ENCODE measurements at places on chromosomes 11 and 22.
A peak's percentile ranks its signal among the peaks of the same experiment; 100 is the strongest.

DNA sequence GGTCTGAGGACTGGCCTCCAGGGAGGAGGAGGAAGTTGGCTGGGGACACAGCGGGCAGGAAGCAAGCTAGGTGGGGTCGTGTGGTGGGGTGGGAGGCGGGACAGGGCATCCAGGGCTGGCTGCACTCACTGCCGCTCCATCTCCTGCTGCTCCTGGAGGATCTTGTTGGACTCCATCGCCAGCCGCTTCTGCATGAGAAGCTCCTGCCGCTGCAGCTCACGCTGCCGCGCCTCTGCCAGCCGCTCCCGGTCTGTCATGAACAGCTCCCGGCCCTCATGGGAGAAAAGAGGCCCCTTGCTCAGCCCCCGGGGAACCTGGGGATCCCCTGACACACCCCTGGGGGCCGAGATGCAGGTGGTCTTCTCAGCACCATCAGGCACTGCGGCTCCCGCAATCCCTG, 21.6 kb downstream of the USH1C start:
- no peak for DNase-seq

GRCh38 chr11:104609311-104610085, 288.8 kb downstream of the CASP12 start:
- DNase-seq = peak; percentile 20

DNA sequence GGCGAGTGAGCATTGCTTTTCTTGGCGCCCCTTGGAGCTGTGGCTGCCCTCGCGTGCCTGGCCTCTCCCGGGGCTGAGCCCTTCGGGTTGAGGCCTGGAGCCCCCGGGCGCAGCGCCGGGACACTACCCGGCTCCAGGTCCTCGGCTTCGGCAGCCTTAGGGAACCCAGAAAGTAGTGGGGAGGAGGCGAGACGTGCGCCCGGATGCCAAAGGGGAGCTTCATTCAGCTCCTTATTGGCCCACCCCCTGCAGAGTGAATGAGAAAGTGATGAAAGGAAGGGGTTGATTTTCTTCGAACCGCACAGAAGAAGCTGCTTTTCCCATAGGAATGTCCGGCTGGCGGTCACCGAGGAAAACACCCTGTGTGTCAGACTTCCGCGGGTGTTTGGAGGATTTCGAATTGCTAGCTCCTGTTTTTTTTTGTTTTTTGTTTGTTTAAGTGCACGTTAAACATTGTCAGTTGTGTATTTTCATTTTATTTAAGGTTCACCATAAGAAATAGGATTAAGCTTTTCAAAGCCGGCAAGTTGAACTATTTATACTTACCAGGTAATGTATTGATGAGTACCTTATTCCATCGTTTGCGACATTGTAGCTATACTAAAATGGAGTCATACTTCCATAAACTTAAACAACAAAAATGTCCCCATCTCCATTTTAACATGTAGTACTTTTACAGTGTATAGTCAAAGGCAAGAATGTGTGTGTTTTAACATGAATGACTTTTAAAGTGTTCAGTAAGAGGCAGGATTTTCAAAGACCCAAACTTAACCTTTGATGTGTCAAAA, 841 bp upstream of the EIF4G2 start:
- no peak for DNase-seq

GRCh38 chr22:20803696-20804324, 29.9 kb downstream of the SERPIND1 start:
- DNase-seq = no peak

DNA sequence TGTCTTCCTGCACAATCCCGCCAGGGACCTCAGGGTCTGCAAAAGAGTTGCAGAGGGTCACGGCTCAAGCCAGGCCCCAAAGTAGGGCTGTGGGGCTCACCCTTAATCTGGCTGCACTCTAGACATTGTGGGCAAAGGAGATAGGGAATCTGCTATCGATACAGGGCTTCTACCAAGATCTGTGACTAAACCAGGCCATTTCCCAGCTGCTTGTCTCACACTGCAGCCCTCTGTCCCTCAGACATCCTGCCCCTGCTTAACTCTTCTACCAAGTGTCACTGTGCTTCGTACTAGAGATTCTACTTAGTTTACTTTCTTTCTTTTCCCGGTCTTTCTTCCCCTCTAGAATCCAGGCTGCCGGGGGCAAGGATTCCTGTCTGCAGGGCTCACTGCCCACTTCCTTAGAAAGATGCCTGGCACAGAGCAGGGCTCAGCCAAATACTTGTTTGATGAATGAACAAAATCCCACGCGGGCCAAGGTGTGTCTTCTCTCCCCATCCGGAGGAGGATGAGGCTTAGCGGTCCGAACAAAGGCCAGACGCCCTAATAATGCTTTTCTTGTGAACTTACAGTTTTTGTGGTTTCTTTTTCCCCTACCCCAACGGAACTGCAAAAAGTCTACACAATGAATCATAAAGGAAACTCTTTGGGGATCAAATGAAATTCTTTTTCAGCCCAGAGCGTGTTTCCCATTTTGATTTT, 61.3 kb upstream of the ANO1 start:
- no peak for DNase-seq

GRCh38 chr22:20438678-20439492, 1.3 kb upstream of the SCARF2 start:
- DNase-seq = no peak

DNA sequence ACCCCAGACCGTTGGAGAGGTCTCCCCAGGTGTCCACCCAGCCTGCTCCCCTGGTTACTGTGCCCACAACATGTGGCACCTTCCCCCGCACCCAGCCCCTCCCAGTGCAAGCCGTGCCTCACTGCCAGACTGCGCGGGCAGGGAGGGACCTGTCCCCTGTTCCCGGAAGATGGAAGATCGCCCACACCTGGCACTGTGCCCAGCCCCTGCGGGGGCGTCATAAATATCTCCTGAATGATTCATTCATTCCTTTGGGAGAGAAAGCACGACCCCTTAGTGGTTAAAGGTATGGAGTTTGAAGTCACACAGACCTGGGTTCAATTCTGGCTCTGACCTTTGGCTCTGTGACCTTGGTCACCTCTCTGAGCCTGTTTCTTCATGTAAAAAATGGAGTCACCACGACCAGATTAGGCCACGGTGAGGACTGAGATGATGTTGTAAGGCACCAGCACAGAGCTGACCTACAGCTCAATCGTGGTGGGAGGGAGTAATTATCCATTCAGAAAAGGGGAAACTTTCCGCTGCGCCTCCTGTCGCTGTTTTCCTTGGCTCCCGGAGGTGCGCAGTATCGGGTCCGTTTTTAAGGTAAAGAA, 497 bp upstream of the SYT12 start:
- no peak for DNase-seq

DNA sequence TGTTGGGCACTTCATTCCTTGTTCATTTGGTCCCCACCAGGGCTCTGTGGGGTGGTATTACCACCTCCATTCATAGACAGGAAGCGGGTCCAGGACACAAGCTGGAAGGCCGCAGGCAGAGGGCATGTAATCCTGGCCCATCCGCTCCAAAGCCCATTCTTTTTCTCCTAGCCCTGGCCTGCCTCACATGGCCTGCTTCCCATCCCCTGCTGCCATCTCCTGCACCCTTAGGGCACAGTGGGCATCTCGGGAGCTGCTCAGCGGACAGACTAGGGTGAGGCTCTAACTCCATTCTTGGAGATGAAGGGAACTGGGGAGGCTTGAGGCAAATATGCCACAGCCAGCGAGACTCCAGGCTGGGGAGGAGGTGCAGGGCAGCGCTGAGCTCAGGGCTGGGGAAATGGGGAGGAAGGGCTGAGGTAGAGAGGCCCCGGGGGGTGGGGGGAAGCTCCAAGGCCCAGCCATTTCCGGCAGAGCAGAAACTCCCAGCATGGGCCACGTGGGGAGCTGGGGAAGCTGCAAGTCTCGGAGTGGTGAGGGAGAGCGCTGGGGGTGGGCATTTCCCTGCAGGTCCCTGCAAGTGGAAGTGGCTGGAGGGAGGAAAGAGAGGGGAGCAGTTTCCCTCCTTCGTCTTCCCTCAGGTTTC, 14.3 kb upstream of the BCL9L start:
- DNase-seq = no peak

GRCh38 chr11:106471276-106471675, 393.8 kb downstream of the AASDHPPT start:
- no peak for DNase-seq

- no peak for DNase-seq
Measured at GRCh38 chr11:64128255-64129006, 37.5 kb downstream of the MACROD1 start.

DNA sequence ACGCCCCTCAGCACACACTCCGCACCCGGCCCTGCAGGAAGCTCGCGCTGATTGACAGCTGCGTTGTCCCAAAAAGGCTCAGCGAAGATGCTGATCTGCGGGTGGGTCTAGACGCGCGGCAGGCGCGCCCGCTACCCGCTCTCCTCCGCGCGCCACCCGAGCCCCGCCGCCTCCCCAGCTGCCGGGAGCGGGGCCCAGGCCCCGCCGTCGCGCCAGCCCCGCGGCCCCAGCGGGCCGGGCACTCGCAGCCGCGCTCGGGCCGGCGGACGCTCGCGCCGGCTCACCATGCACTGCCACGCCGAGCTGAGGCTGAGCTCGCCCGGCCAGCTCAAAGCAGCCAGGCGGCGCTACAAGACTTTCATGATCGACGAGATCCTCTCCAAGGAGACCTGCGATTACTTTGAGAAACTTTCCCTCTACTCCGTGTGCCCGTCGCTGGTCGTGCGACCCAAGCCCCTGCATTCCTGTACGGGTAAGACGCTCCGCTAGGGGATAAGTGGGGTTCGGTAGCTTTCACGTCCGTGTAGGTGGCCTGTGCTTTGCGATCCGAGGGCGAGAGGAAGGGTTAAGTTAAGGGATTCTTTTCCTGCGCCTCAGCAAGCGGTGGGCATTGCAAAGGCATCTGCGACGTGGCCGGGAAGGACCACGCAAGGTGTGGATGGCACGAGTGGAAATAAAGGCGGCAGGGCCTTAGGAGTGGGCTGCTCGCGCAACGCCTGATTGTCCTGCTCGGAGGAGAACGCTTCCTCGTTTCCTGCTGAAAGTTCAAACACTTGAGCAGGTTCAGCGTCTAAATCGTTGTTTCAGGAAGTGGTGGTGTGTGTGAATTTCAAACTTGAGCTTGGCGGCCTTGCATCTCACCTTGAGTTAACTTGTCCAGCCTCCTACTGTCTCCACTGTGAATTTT, at the start of gene BARX2:
Gene BARX2 (plus strand): TSS at position 98 of the 907 bp plus-strand sequence. CDS start 188 bp downstream, at position 286.
- DNase-seq = no peak

DNA sequence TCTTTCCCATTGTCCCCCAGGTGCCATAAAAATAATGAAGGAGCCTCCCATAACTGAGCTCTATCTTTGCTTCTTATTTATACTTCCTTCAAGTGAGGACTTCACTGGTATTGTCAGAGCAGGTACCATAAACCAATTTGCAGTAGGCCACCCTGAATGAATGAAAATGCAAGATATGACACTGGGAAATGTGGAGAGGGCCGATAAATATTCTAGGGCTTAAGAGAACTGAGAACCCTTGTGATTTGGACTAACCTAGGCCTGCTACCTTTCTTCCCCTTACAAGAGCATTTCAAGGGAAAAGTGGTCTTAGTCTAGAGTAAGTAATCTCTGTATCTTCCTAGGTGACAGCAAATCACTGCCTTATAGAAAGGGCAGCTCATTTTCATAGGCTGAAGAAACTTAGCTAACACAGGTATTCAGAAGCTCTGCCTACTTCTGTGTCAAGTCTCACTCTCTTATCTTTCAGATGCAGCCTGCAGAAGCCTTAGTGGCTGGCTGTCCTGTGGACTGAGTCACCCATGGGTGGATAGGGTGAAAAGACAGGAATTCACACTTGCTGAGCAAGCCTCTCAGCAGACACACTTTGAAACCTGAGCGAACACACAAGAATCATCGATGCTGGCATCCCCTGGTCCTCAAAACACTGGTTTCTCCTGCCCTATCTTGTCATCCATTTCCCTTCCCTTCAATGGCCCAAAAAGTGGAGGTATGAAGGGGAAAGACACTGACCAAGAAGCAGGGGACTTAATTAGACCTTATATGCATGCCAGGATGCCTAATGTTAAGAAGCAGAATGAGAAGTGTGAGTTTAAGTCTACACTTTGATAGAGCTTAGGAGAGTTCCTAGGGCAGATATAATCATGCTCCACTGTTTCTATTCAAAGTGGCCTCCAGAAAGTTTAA, 15.2 kb downstream of the NRIP3 start:
- no peak for DNase-seq

- no peak for DNase-seq
Measured at GRCh38 chr11:64226507-64227051, 505 bp downstream of the NUDT22 start.

GRCh38 chr22:47160781-47161520, 398.5 kb downstream of the TBC1D22A start:
- DNase-seq = no peak

DNA sequence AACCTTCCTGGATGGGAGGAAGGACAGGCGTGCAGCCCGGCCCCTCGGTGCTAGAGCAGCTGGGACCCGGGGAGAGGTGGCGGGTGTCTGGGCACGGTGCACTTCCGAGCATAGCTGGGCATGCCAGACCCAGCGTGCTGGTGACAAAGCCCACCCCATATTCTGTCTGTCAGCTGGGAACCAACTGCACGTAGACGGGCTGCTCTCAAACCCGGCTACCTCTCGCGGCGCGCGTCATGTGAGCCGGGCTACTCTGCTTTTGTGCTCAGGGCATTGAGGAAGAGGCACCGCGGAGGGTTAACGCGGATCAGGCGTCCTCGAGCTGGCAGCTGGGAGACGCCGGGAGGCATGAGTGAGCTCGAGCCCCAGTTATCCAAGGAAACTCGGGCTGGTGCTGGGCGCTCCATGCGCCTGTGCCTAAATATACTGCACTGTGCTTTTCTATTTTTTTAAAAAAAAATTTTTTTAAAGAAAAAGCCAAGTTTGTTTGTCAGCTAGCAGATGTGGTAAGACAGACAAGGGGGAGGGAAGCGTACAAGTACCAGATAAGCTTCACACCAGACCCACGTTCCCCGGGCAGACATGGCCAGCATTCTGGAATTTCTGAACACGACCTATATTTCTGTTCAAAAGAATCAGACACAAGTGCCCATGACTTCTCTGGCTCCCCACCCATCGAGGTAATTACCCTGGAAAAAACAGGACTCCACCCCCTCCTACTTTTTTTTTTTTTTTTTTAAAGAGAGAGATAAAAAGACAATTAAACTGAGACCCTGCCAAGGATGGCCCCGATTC, 425.6 kb downstream of the SHANK2 start:
- DNase-seq = no peak

DNA sequence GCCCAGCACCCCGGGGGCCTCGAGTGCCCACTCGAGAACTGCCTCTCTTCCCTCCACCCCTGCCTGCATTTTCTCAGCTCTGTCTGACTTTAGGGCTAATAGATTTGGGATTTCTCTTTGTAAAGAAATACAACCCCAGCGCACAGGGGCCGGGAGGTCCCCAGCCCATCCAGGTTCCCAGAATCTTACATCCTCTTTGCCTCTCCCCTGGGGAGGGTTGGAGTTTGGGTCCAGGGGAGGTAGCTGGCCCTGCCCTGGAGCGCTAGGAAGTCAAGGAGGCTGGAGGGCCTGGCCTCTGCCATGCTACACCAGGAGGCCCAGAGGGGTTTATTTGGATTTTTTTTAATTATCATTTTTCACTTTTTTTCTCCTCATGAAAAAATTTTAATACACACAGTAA, 65.7 kb upstream of the LMO1 start:
- DNase-seq = no peak

DNA sequence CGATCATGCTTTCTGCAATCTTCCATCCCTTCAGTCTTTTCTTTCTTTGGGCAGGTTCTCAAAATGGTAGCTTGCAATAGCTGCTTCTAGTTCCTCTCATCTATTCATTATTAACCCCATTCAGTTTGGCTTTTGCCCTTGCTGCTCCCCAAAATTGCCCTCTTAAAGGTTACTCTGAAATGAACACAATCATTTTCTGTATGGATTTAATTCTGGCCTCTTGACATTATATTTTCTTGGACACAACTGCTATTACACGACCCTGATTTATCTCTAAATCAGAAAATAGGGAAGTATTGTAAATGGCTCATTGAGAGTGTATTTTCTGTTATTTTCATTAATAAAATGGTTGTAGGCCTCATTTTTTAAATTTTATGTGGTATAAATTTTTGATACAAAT, at the start of gene ANGPTL5:
Gene ANGPTL5 (minus strand): TSS at position 101 of the 400 bp plus-strand sequence. CDS start 8,613 bp downstream, outside the sequence.
- DNase-seq = no peak
